Activated T-helper 1 cell treated with anti-CD3 and anti-CD28 coated beads, Interleukin-2, amount 50 U/mL, for 16 hours (primary cell): ENCODE measurements at places on chromosomes 3 and 15.

- no peak for DNase-seq
Observed at GRCh38 chr15:77037388-77038209, 33.3 kb downstream of the TSPAN3 start.

- DNase-seq = no peak
Observed at GRCh38 chr15:44468709-44469385, 41.4 kb downstream of the CTDSPL2 start.

DNA sequence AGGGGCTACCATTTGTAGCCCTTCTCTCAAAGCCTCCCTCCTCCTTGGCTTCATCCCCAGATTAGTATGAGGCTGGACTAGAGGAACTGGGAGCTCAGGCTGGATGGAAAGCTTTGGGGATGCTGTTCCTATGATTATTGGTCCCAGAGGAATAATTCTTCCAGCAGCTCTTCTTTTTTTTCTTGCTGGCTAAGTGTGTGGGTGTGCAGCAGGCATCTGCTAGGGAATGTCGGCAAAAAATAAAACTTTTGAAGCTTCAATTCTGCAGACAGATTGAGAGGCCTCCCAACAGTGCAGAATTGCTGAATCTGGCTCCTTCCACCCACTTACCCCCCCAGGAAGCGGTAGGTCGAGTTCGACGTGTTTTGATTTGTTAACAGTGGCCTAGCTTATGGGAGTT lies 138.5 kb upstream of the ANKRD28 start:
- DNase-seq = no peak

GRCh38 chr3:56909349-56909748 lies 107.6 kb upstream of the ARHGEF3 start:
- no peak for DNase-seq

GRCh38 chr3:10142707-10143560 lies 1.4 kb downstream of the VHL start:
- DNase-seq = no peak

- no peak for DNase-seq
Observed at GRCh38 chr3:175983379-175983778, 1124.2 kb downstream of the NAALADL2 start.

- DNase-seq = no peak
Observed at GRCh38 chr3:26963361-26963743, 340.8 kb downstream of the LRRC3B start.
